ENCODE measurements at places on chromosomes 1 and 21. TPM values are rescaled to one million over a fixed set of nuclear protein-coding genes. Genes with fewer than 3 reads are reported as not detected.

DNA sequence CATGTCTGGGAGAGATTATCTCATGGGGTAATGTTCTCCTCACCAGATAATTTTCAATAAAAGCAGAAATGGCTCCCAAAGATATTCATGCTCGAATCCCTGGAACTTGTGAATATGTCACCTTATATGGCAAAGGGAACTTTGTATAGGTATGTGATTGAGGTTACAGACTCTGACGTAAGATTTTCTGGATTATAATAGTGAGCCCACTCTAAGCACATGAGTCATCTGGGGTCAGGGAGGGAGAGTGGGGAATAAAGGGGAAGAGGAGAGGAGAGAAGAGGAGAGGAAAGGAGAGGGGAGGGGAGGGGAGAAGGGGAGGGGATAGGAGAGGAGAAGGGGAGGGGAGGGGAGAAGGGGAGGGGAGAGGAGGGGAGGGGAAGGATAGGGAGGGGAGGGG, 1193.9 kb downstream of the PLA2G4A start:
- no peaks in the 10 kb centered on the region for H3K36me3 ChIP-seq
- H3K4me1 ChIP-seq, result no peaks in the 10 kb centered on the region
- no peaks in the 10 kb centered on the region for H3K27me3 ChIP-seq
- no peak overlapping the region for H3K27ac ChIP-seq
- no peak overlapping the region for H3K4me3 ChIP-seq
- no peak for DNase-seq

- H3K4me3 ChIP-seq, result no peak overlapping the region
- H3K4me1 ChIP-seq, result no peaks in the 10 kb centered on the region
- no peaks in the 10 kb centered on the region for H3K27me3 ChIP-seq
- H3K27ac ChIP-seq, result no peak overlapping the region
- no peaks in the 10 kb centered on the region for H3K36me3 ChIP-seq
These were observed 7.2 kb upstream of the C8B start for GRCh38 chr1:56972976-56973375.

DNA sequence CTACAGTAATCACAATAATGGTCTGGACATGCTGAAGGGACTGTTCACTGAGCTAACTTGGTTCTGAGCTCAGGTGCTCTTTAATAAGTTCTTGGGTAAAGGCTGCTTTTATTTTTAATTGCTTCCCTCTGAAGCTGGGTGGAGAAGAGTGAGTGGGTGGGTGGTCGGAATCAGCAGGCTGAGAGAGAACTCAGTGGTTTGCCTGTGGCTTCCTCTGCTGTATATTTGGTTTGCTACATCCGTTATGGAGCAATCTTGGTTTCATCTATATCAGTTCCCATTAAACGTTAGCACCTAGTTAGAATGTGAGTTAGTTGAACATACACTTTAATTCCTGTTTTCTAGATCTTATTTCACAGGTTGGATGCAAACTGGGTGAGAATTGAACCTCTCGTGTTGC, 23.3 kb downstream of the CNIH4 start:
- peak; percentile 53 for DNase-seq
- peak overlapping the region; percentile 8 for H3K27ac ChIP-seq
- peaks cover 81% of the 10 kb centered on the region for H3K4me1 ChIP-seq

- H3K27me3 ChIP-seq, result no peaks in the 10 kb centered on the region
- no peak overlapping the region for H3K27ac ChIP-seq
- no peaks in the 10 kb centered on the region for H3K4me1 ChIP-seq
- no peak overlapping the region for H3K4me3 ChIP-seq
- peaks cover 3% of the 10 kb centered on the region for H3K36me3 ChIP-seq
These were observed 1337.8 kb downstream of the AMY1C start for GRCh38 chr1:105087506-105087905.

DNA sequence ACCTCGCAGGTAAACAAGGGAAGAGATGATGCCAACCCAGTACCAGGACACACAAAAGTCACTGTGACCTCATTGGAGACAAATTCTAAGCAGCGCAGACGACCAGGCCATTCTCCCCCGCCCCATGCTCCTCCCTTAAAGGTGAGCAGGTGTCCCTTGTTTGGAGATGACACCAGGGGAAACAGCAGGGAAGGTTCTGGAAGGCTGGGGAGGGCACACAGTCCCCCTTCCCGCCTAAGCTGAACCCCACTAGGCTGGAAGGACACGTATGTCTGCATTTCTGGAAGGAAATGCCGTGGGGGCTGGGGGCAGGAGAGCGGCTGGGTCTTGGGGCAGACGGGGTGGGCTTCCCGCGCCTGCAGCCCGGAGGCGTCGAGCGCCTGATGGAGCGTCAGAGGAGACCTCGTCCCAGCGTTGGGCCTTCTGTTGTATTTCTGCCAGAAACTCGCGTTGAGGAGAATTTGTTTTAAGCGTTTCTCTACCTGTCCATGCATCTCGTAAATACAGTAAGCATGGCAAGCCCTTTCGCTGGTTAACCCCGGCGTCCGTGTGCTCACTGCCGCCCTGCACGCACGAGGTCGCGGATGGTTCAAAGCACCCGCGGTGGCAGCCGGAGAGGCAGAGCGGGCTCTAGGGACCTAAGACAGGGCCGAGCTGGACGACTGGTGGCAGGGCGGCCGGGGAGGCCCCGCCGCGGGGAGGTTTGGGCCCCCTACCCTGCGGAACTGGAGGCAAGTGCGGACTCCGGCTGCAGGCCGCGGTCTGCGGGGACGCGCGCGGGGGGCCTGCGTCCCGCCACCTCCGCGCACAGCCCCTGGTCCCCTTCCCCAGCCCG, 1.2 kb upstream of the LHX4 start:
- H3K36me3 ChIP-seq, result no peaks in the 10 kb centered on the region
- no peak for DNase-seq
- peaks cover 23% of the 10 kb centered on the region for H3K4me1 ChIP-seq
- H3K27me3 ChIP-seq, result peaks cover 73% of the 10 kb centered on the region

- no peak overlapping the region for H3K27ac ChIP-seq
- H3K27me3 ChIP-seq, result no peaks in the 10 kb centered on the region
- H3K4me3 ChIP-seq, result no peak overlapping the region
- no peaks in the 10 kb centered on the region for H3K36me3 ChIP-seq
These were observed 197.7 kb downstream of the GREM2 start for GRCh38 chr1:240414237-240414636.

DNA sequence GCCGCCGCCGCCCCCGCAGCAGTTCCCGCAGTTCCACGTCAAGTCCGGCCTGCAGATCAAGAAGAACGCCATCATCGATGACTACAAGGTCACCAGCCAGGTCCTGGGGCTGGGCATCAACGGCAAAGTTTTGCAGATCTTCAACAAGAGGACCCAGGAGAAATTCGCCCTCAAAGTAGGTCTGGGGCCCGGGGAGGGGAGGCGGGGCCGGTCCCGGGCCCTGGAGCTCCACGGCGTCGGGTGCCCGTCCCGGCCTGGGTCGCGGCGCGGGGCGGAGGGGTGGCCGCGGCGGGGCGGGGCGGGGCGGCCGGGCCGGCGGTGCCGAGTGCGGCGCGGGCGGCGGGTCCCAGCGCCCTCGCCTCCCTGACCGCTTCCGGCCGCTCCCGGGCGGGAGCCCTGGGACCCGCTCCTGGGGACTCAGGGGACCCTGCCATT, 646 bp downstream of the MAPKAPK2 start:
- peaks cover 62% of the 10 kb centered on the region for H3K4me1 ChIP-seq
- H3K27ac ChIP-seq, result peak overlapping the region; percentile 87
- peaks cover 7% of the 10 kb centered on the region for H3K36me3 ChIP-seq

DNA sequence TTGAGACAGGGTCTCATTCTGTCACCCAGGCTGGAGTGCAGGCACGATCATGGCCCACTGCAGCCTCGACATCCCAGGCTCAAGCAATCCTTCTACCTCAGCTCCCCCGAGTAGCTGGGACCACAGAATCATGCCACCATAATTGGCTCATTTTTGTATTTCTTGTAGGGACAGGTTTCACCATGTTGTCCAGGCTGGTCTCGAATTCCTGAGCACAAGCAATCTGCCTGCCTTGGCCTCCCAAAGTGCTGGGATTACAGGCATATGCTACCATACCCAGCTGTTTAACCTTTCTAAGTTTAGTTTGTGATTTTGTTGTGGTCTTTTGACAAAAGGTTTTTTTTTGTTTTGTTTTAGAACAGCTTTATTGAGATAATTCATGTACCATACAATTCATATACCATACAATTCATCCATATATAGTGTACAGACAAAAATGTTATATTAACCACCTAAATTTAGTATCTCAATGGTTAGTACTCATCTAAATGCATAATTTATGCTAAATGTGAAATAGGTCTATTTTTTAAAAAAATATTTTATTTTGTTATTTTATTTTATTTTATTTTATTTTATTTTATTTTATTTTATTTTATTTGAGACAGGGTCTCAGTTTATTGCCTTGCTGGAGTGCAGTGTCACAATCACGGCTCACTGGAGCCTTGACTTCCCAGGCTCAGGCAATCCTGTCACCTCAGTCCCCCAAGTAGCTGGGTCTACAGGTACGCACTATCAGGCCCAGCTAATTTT, 8.9 kb downstream of the ZMPSTE24 start:
- H3K27me3 ChIP-seq, result no peaks in the 10 kb centered on the region
- H3K36me3 ChIP-seq, result peaks cover 42% of the 10 kb centered on the region
- DNase-seq, result no peak
- no peak overlapping the region for H3K4me3 ChIP-seq
- peak overlapping the region; percentile 82 for H3K27ac ChIP-seq

DNA sequence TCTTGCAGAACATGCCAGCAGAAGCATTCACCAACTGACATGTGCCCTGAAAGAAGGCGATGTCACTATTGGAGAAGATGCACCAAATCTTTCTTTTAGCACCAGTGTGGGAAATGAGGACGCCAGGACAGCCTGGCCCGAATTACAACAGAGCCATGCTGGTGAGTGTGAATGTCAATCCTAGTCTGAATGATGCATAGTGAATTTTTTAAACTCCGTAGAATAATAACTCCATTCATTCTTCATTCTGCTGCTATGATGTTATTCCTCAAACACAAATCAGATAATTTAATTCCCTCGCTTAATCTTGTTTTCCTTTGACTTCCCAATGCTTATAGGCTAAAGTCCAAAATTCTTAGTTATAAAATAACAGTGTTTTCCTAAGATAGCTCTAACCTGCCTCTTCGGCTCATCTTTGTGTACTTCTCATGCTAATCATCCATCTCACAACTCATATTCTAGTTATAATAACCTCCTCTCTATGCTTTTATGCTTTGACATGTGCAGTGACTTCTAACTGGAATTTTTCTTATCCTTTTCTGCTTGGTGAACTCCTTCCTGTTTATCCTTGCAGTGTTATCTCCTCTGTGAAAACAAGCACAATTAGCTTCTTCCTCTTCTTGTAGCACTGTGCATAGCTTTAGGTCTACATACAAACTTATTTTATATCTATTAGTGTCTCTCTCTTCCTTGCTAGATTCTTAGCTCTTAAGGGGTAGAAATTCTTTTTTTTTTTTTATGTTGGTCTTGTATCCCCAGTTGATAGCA, 14.4 kb downstream of the SDCCAG8 start:
- peaks cover 8% of the 10 kb centered on the region for H3K4me1 ChIP-seq
- no peak overlapping the region for H3K27ac ChIP-seq
- no peak for DNase-seq
- no peak overlapping the region for H3K4me3 ChIP-seq
- peaks cover 17% of the 10 kb centered on the region for H3K36me3 ChIP-seq

- H3K4me1 ChIP-seq, result no peaks in the 10 kb centered on the region
- H3K36me3 ChIP-seq, result no peaks in the 10 kb centered on the region
- H3K27me3 ChIP-seq, result peaks cover 37% of the 10 kb centered on the region
- H3K27ac ChIP-seq, result no peak overlapping the region
- DNase-seq, result no peak
These were observed 39.2 kb upstream of the SCMH1 start for GRCh38 chr1:41281334-41281733.

DNA sequence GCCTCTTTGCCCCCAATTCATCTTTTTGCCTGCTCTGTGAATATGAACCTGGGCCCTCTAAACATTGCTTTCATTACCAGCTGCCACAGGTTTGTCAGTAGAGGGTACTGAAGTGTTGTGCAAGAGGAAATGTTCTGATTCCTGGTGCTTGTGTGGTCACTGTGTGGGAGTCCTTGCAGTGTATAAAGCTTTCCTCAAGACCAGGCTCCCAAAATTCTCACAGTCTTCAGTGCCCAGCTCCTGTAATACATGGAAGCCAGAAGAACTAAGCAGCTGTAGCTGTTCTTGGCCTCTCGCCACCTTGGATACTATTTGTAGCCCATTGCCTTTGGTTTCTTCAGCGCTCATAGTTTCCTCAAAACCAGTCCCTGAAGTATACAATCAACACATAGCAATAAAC, 1046.2 kb downstream of the BRINP3 start:
- H3K36me3 ChIP-seq, result no peaks in the 10 kb centered on the region
- no peak for DNase-seq
- no peak overlapping the region for H3K27ac ChIP-seq
- H3K4me3 ChIP-seq, result no peak overlapping the region
- no peaks in the 10 kb centered on the region for H3K27me3 ChIP-seq

DNA sequence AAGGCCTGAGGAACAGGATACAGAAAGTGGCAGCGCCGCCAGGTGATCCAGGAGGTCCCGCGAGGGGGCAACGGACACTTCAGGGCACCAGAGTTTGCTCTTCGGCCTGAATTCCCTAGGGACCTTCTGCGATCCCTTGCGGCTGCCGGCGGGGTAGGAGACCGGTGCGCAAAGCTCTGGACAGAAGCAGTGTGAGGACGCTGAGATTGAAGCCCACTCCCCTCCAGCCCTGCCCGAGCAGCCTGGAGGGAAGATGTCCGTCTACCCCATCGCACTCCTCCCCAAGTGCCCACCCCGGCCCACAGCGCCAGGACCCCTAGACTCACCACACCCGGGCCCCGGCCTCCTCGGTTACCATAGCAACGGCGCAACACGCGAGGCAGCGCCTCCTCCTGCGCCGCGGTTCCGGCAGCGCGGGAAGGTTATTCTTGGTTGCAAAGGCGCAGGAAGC, at the start of gene ANKRD45:
ANKRD45 (minus strand) TSS at position 361 of the 451 bp plus-strand sequence. CDS start 10,433 bp downstream, outside the sequence.
- no peaks in the 10 kb centered on the region for H3K36me3 ChIP-seq
- peaks cover 33% of the 10 kb centered on the region for H3K27me3 ChIP-seq
- peak; percentile 17 for DNase-seq
- H3K4me3 ChIP-seq, result peak within 1 kb of the TSS; percentile 73

DNA sequence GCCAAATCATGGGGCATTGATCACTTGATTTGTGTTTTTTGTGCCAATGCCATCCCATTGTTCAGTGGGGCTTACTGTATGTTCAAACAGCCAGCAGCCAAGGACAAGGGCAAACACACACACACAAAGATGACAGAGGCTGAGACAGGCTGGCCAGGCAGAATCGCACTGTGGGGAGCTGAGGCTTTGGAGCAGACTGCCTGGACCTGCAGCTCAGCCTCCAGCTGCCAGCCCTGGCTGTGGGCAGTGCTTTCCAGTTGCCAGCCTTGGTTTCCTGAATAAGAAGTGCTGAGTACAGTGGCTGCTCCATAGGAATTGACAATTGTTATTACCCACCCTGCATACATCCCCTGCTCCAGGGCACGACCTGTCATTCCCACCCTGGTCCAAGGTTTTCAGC, 16.9 kb upstream of the PCP4 start:
- H3K4me1 ChIP-seq, result no peaks in the 10 kb centered on the region
- no peak for DNase-seq
- H3K4me3 ChIP-seq, result no peak overlapping the region
- no peaks in the 10 kb centered on the region for H3K27me3 ChIP-seq
- no peaks in the 10 kb centered on the region for H3K36me3 ChIP-seq
- H3K27ac ChIP-seq, result no peak overlapping the region

GRCh38 chr21:37534431-37534830, 167.9 kb downstream of the DYRK1A start:
- H3K4me3 ChIP-seq, result no peak overlapping the region
- peaks cover 73% of the 10 kb centered on the region for H3K27me3 ChIP-seq
- DNase-seq, result no peak
- no peak overlapping the region for H3K27ac ChIP-seq
- H3K36me3 ChIP-seq, result peaks cover 2% of the 10 kb centered on the region
- H3K4me1 ChIP-seq, result peaks cover 6% of the 10 kb centered on the region

Gene RUNX3
- total RNA-seq, result 254 TPM

Gene BCL2L15
- total RNA-seq, result 1.3 TPM

Gene OR2T2
- not detected for total RNA-seq

Gene CR1
- 0.09 TPM for total RNA-seq

Gene FLG
- total RNA-seq, result not detected

Gene IFI44
- 77.5 TPM for total RNA-seq

Gene AMY1A
- total RNA-seq, result not detected

Gene HTR1D
- not detected for total RNA-seq

Gene PTPN22
- total RNA-seq, result 82.5 TPM

Gene AJAP1
- total RNA-seq, result 0.05 TPM
